ENCODE measurements at places on chromosomes 11 and 22. TPM values are rescaled to one million over a fixed set of nuclear protein-coding genes. Genes with fewer than 3 reads are reported as not detected.

Gene ENTHD1
- polyA plus RNA-seq = 0.24 TPM

Gene VSIG2
- polyA plus RNA-seq = 0.32 TPM

Gene SPDYC
- polyA plus RNA-seq = not detected

Gene PRR33
- not detected for polyA plus RNA-seq

Gene ARCN1
- 139 TPM for polyA plus RNA-seq

Gene OR5P2
- polyA plus RNA-seq = not detected

Gene PATE2
- not detected for polyA plus RNA-seq

Gene BDNF
- polyA plus RNA-seq = not detected

Gene SLC22A8
- not detected for polyA plus RNA-seq

Gene GAL3ST1
- polyA plus RNA-seq = 0.21 TPM

Gene SCGB2A2
- not detected for polyA plus RNA-seq

Gene AKIP1
- 8.1 TPM for polyA plus RNA-seq

Gene PRG2
- polyA plus RNA-seq = not detected

Gene RTN4R
- polyA plus RNA-seq = 2.2 TPM

Gene IL10RA
- 85.2 TPM for polyA plus RNA-seq

Gene CNTF
- polyA plus RNA-seq = 0.10 TPM

Gene NCAPH2
- 46.6 TPM for polyA plus RNA-seq

Gene RAG1
- not detected for polyA plus RNA-seq

Gene CEP164
- polyA plus RNA-seq = 16.2 TPM

Gene TRIM49B
- not detected for polyA plus RNA-seq

Gene FAT3
- not detected for polyA plus RNA-seq

Gene ZNRF3
- 0.22 TPM for polyA plus RNA-seq

Gene HTR3A
- polyA plus RNA-seq = not detected

Gene MOB2
- polyA plus RNA-seq = 37.6 TPM

Gene PATE3
- polyA plus RNA-seq = not detected

Gene TNNT3
- not detected for polyA plus RNA-seq

Gene DRD4
- not detected for polyA plus RNA-seq

Gene FXYD6
- not detected for polyA plus RNA-seq

Gene SCO2
- 9.4 TPM for polyA plus RNA-seq

Gene LARGE2
- 0.77 TPM for polyA plus RNA-seq

Gene OR8D1
- polyA plus RNA-seq = not detected

Gene APOL4
- polyA plus RNA-seq = not detected

Gene ZNF70
- 0.32 TPM for polyA plus RNA-seq

Gene MISFA
- polyA plus RNA-seq = 0.41 TPM

Gene OR51L1
- not detected for polyA plus RNA-seq

Gene IGSF9B
- polyA plus RNA-seq = 2.3 TPM

Gene KRTAP5-9
- not detected for polyA plus RNA-seq

Gene PDE2A
- polyA plus RNA-seq = not detected

Gene LRRC32
- not detected for polyA plus RNA-seq

Gene CDKN1C
- 0.94 TPM for polyA plus RNA-seq

Gene ANGPTL5
- polyA plus RNA-seq = not detected

Gene GTPBP1
- polyA plus RNA-seq = 16.9 TPM

Gene TTLL12
- polyA plus RNA-seq = 28.2 TPM

Gene OR2D2
- polyA plus RNA-seq = not detected

Gene CALCA
- not detected for polyA plus RNA-seq

Gene KDM4D
- polyA plus RNA-seq = 0.66 TPM

Gene TRIM34
- polyA plus RNA-seq = 10.8 TPM

Gene PKP3
- polyA plus RNA-seq = not detected

Gene MMP10
- not detected for polyA plus RNA-seq

Gene NAALAD2
- polyA plus RNA-seq = not detected

Gene ISX
- polyA plus RNA-seq = not detected

Gene OR51E2
- polyA plus RNA-seq = not detected

Gene ATL3
- 13.8 TPM for polyA plus RNA-seq

Gene RBMXL2
- polyA plus RNA-seq = not detected
